Fibroblast of lung (primary cell): ENCODE measurements at places on chromosomes 5 and 9.

- DNase-seq: no peak
These were observed 571.9 kb upstream of the BRINP1 start for GRCh38 chr9:119941091-119941490.

DNA sequence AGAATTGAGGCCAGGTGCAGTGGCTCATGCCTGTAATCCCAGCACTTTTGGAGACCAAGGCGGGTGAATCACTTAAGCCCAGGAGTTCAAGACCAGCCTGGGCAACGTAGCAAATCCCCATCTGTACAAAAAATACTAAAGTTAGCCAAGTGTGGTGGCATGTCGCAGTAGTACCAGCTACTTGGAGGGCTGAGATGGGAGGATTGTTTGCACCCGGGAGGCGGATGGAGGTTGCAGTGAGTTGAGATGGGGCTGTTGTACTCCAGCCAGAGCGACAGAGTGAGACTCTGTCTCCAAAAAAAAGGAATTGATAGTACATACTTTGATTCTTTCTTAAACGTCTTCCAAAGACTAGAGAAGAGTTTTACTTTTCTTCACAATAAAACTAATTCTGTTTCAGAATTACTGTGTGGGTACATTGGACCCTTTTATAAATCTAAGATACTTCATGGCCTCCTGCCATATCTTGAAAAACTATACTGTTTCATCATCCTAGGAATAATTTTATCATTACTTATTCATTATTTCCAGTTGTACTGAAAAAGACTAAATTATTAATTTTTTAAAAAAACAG, 132.0 kb upstream of the GRHPR start:
- DNase-seq: no peak

DNA sequence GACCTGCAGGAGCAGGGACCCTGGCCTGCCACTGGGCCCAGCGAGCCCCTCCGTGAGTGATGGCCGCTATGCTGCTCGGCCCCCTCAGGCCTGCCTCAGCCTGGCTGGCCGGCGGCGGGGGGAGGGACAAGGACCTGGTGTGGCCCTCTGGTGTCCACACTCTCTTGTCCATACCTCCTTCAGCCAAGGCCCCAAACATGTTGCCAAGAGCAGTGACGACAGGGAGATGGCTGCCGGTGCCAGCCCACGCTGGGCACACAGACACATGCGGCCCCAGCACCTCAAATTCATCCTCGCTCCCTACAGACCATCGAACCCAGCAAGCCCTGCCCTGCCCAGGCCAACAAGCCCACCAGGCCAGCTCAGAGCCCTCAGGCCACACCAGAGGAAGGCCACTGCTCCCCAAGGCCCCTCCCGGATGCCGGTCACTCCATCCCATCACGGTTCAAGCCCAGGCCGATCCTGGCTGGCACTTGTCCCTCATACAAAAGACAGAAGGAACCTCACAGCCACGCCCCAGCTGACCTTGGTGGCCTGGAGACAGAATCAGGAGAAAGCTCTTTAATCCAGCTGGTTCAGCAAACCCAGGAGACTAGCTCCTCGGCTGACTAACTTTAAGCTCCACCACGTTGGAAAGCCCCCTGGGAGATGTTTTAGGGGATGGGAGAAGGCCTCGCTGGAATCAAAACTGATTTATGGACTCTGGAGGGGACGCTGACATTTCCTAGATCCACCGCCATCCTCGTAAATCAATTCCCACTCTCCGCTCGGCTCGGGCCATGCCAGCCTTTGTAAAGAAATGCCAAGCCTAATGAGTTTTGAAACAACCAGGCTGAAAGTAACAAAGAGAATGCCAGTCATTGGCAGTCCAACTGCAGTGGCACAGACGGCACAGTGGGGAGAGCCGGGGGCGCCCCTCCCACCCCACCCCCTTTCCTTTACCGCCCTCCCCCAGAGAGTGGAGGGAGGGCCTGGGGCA, 84.9 kb downstream of the VAV2 start:
- no peak for DNase-seq

- DNase-seq: no peak
These were observed 190.6 kb downstream of the NSG2 start for GRCh38 chr5:174236070-174236469.

- DNase-seq: no peak
These were observed 8.5 kb upstream of the LURAP1L start for GRCh38 chr9:12766357-12766756.

DNA sequence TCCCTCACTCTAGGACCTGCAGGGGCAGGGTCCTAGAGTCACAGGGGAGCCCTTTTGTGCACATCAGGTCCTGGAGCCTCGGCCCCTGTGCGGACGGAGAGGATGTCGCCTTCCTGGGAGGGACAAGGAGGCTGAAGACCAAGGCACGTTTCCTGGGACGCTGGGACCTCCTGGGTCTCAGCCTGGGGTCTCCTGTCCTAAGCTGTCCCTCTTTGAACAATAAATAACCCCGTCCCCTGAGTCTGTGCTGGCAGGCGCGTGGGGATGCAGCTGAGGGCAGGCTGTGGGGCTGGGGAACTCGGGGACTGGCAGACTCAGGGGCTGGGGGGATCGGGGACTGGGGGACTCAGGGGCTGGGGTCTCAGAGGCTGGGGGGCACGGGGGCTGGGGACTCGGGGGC, 31.1 kb downstream of the PAEP start:
- DNase-seq: no peak

DNA sequence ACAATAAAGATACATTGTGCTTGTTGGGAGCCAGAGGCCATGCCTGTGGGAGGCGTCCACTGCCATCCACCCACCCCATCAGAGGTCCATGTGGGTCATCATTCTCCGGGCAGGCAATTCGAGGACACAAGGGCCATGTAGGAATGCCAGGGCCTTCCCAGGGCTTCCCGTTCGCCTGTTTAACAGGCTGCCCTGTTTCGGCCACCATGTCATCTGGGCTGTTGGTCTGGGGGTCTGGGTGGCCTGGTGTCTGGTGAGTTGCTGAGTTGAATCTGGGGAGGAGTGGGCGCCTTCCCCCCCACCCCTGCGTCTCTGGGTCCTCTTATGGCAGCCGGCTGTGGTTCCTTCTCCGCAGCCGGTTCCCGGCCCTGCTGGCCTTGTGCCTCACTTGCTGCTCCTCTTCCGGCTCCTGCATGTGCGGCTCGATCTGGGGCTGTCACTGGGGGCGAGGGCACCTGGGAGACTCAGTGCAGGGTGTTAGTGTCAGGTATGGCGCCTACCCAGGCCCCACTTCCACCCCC, 117.4 kb downstream of the WNK2 start:
- no peak for DNase-seq

DNA sequence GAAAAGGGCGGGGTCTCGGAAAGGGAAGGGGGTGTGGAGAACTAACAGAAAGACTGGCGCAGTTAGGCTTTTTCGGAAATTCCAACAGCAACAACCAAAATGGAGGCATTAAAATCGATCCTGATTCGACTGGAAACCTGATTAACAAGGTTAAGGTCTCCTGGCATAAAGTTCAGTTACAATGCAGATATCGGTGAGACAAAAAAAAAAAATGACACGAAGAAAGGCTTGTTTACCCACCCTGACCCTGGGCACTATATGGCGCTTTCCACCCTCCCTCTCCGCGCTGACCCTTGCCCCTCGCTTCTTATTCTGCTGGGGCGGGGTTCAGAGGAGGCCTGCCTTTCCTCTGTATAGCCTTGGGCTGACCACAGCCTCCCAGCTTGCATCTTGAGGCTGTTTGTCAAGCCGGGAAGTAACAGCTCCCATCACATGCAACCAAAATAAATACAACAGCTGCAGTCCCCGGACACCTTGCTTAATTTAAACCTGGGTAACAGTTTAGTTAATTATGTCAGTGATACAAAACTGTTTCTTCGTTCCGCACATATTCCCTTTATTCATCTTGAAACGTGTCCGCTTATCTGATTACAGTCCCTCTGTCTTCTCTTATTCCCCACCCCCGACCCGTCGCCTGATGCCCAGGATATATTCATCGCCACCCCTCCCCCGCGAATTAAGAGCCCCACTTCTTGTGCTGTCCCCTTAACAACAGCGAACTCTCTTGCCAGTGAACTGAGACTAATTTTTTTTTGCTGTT, 795 bp upstream of the PJA2 start:
- peak; percentile 93 for DNase-seq
